Endothelial cell of umbilical vein (primary cell): ENCODE measurements at places on chromosomes 7 and 10. TPM values are rescaled to one million over a fixed set of nuclear protein-coding genes. Genes with fewer than 3 reads are reported as not detected.

Gene SFXN3
- 79.6 and 83.1 TPM in 2 replicates for total RNA-seq

Gene HOXA4
- 7.5 and 8.1 TPM in 2 replicates for total RNA-seq

DNA sequence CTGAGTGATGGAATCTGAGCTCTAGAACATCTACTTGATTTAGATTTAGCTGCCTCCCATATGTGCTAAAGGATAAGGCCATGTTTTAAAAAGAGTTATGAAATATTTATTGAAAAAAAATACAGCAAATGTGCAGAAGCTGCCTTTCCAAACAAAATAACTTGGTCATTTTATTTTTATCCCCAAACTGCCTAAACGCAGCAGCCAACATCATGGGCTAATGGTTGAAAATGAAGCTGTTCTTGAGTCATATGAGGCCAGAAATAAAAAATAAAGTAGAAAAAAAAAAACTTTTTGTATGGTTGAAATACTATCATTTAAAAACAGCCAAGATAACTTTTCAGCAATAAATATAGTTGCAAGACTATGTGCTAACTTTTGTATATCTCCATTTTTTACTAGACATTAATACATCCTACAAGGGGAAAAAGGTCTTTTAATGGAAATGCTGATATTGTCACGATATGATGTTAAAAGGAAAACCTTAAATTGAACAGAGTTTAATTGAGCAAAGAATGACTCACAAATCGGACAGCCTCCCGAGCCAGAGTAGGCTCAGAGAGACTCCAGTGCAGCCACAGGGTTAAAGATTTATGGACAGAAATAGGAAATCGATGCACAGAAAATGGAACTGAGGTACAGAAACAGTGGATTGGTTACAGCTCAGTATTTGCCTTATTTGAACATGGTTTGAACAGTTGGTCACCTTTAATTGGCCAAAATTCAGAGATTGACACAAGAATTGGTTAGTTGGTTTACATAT, 305.8 kb downstream of the MDFIC start:
- no peak overlapping the region for H3K4me3 ChIP-seq
- no peak overlapping the region for H3K27ac ChIP-seq
- DNase-seq, result no peak
- no peaks in the 10 kb centered on the region for H3K36me3 ChIP-seq
- H3K4me1 ChIP-seq, result peaks cover 15% of the 10 kb centered on the region

DNA sequence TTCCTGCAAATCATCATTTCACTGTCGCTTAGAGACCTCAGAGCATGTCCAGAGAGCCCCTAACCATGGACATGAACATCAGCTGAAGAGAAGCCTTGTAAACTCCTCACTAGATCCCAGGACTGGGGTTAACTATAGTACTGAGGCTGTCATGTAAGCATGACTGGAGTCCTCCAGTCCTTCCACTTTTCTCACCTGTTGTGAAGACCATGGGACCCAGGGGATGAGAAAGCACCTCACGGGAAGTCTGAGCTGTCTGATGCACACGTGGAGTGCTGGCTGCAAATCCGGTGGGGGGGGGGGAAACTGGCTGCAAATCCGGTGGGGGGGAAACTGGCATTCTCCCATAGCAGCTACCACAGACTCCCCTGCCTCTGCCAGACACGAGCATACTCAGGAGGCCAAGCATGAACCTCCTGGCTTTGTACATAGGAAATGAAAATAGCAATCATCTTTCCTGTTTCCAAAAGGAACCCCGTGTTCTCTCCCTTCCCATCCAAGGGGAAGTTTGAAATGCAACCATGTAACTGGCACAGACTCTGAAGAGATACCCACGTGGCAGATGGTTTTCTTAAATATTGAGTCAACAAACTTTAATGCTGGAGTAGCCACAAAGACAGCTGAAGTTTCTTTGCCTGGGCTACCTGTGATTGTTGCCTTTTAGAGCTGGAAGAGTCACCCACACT, 261.4 kb downstream of the ZMYND11 start:
- H3K27me3 ChIP-seq, result no peaks in the 10 kb centered on the region
- no peak for DNase-seq
- no peak overlapping the region for H3K27ac ChIP-seq
- no peak overlapping the region for H3K4me3 ChIP-seq

DNA sequence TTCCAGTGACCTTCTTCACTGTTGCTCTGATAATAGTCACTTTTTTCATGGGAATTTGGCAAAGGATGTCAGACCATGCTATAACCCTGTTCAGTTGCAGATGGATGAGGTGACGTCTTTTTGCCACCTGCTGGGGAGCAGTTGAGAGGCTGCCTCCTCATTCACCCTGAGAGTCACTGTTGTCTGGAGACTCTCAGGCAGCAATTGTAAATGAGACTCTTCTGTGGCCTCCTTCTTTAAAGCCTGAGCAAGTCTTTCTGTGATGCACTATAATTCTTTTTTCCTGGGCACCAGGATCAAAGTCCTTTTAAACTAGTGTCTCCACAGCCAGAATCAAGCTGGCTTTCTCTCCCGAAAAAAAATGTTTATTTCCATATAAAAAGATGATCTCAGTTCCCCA, 345.1 kb downstream of the ARL4A start:
- H3K4me3 ChIP-seq, result no peak overlapping the region

Gene TAF3
- 10.1 and 10.5 TPM in 2 replicates for total RNA-seq

- H3K27me3 ChIP-seq, result no peaks in the 10 kb centered on the region
- H3K4me3 ChIP-seq, result no peak overlapping the region
- no peak for DNase-seq
- no peaks in the 10 kb centered on the region for H3K36me3 ChIP-seq
- H3K27ac ChIP-seq, result no peak overlapping the region
Measured at GRCh38 chr10:82721831-82722230, 846.8 kb downstream of the NRG3 start.

Gene GRM3
- total RNA-seq, result not detected in 2 replicates

- DNase-seq, result no peak
Measured at GRCh38 chr7:78873117-78873516, 580.4 kb downstream of the MAGI2 start.

Gene SEMA4G
- 6.0 and 6.7 TPM in 2 replicates for total RNA-seq

DNA sequence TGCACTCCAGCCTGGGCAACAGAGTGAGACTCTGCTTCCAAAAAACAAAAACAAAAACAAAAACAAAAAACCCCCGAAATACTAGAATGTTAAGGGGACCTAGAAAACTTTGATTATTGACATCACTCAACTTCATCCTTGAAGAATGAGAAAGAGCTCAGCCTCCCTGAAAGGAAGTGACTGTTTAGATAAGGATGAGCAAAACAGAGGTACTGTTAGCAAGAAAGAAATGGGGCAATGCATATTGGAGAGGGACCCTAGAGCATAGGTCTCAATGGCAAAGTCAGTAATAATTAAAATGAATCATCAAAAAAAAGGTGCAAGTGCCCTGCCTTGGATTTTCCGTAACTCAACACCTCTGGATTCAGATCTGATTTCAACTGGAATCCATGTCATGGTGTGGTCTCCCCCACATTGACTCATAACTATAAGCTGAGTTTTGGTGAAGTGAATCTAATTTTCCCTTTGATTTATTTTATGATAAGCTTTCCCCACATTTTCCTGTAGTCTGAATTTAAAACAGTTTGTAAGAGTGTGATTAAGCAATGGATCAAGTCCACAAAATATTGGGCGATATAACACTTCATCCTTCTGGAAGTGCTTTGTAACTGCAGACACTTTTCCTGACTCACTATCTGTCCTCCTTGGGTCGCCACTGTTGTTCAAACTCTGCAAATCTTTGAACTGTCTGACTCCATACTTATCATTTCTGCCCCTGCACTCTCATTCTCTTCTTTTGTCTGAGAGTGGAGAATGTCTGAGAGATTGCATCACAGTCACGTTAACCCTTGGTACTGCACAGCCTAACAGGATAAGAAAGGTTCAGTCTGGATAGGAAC, 224.8 kb upstream of the LYZL1 start:
- H3K27me3 ChIP-seq, result peaks cover 3% of the 10 kb centered on the region
- no peak for DNase-seq
- H3K4me1 ChIP-seq, result no peaks in the 10 kb centered on the region
- no peak overlapping the region for H3K4me3 ChIP-seq
- H3K27ac ChIP-seq, result no peak overlapping the region

- no peak overlapping the region for H3K4me3 ChIP-seq
- no peak overlapping the region for H3K27ac ChIP-seq
- peaks cover 4% of the 10 kb centered on the region for H3K4me1 ChIP-seq
Measured at GRCh38 chr10:11318826-11319598, 292.4 kb downstream of the USP6NL start.

DNA sequence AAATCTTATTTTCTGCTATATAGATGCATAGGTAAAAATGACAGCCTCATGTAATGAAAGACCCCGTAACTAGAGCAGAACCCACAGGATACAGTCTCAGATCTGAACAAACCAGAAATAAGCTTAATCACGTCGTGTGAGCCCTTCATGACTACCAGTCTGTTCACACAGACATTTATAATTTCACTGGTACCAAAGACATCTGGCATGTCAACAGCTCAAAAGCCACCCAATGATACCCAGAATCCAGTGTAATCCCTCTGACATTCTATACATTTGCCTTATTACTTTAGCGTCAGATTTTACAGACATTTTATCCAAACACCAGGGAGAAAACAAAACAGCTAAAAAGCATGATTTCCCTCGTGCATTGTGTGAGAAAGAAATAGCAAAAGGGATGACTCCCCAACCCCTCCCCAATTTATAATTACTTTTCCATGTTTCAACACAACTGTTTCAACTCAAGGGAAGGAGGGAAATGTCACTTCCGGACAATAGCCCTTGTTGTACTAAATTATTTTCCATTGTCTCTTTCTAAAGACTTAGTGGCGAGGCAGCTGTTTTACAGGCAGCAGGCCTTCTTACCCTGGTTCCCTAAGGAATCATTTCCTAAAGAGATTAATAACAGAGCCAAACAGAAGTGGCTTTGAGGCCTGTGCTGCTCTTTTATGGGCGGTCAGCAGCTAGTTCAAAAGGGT, 33.2 kb downstream of the DOCK4 start:
- H3K4me1 ChIP-seq, result peaks cover 36% of the 10 kb centered on the region
- DNase-seq, result peak; percentile 83
- H3K27me3 ChIP-seq, result no peaks in the 10 kb centered on the region

DNA sequence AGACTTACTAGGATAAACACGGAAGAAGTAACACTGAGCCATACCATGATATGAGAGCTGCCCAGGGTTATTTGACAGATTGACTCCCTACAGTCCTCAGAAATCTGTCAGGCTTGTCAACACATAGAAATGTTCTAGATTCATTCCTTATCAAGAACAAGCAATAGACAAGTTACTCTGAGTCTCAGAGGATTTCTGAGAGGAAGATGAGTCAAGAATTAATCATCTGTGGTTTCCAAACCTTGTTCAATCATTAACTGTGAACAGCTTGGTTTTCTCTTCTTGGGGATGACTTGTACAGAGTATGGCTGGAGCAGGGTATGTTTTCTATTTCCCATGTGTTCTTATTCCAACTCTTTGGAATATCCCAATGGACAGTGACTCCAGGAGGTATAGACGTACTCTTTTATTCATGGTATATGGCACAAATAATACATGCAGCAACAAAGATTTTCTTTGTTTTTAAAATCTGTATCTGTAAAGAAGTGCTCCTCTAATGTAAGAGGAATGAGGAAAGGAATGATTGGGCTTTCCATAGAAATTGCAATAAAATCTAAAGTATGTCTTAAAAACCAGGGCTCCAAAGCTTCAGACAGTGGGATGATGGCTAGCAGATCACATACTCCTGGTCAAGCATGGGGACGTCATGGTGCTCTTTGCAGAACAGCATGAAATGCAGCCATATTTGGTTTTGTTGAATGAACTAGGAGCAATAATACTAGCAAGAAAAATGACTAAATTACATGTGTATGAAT, 11.9 kb upstream of the SFR1 start:
- no peaks in the 10 kb centered on the region for H3K27me3 ChIP-seq
- DNase-seq, result peak; percentile 62
- no peaks in the 10 kb centered on the region for H3K36me3 ChIP-seq
- H3K4me1 ChIP-seq, result peaks cover 19% of the 10 kb centered on the region
- no peak overlapping the region for H3K4me3 ChIP-seq

DNA sequence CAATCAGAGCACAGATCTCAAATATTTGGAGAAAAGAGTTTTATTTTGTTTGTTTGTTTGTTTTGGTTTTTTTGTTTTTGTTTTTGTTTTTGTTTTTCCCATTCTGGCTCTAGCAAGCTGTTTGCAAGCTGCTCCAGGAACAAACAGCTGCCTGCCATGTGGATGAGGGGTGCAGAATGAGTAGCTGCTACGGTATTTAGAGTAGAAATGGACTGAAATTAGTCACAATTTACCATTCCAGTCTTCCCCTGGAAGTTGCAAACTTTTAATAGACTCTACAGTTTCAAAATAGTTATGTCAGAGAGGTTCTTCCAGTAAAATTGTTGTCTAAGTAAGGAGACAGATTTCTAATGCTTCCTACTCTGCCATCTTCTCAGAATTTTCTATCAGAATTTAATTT, 27.1 kb upstream of the TAS2R16 start:
- H3K4me1 ChIP-seq, result peaks cover 19% of the 10 kb centered on the region
- H3K27ac ChIP-seq, result no peak overlapping the region
- no peak for DNase-seq
- H3K36me3 ChIP-seq, result no peaks in the 10 kb centered on the region

DNA sequence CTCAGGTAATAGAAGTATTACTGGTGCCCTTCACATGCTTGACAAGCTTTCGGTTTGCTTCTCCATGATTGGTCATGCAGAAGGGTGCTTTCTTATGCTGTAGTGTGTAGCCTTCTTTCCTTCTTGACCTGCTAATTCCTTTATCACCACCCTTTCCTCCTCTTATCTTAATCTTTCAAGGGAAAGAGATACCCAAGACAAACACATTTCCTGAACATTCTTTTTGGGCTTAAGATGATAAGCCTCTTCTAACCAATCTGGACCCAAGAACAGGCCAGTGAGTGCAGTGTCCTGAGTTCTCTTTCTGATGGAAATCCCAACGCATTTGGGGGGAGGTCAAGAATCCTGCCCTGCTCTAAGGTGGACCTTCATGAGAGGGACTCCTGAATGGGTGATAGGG, 33.8 kb downstream of the BMPER start:
- H3K4me1 ChIP-seq, result no peaks in the 10 kb centered on the region
- no peaks in the 10 kb centered on the region for H3K27me3 ChIP-seq
- H3K27ac ChIP-seq, result no peak overlapping the region
- no peak for DNase-seq
- H3K36me3 ChIP-seq, result no peaks in the 10 kb centered on the region
- H3K4me3 ChIP-seq, result no peak overlapping the region

- H3K27ac ChIP-seq, result no peak overlapping the region
- peaks cover 13% of the 10 kb centered on the region for H3K4me1 ChIP-seq
- DNase-seq, result no peak
- no peak overlapping the region for H3K4me3 ChIP-seq
Measured at GRCh38 chr10:7892146-7892545, 73.8 kb downstream of the TAF3 start.

DNA sequence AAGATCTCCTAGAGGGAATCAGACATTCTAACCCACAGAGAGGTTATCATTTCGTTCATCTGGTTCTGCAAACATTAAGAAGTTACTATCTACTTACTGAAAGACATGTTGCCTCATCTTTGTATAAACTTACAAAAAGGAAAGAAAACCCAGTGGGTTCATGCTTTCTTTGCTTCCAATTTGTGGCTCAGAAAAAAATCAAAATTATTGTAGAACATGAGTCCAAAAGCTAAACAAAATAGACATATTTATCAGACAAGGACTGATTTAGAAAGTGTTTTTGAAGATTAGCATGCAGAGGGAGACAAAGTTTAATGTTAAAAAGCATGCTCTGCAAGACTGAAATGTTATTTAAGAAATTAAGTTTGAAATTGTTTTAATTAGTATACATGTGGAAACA, 123.1 kb downstream of the MBL2 start:
- no peaks in the 10 kb centered on the region for H3K36me3 ChIP-seq
- H3K27me3 ChIP-seq, result no peaks in the 10 kb centered on the region
- DNase-seq, result no peak
- peaks cover 12% of the 10 kb centered on the region for H3K4me1 ChIP-seq
- no peak overlapping the region for H3K4me3 ChIP-seq
- no peak overlapping the region for H3K27ac ChIP-seq

Gene GIMAP1
- total RNA-seq, result 11.8 and 11.9 TPM in 2 replicates
